ENCODE measurements at places on chromosomes 7 and 10.

GRCh38 chr7:69749994-69750393, 151.7 kb downstream of the AUTS2 start:
- no peak for DNase-seq

GRCh38 chr7:143408686-143409561, at the start of gene EPHA1:
TSS of gene EPHA1 (minus strand) at chr7:143408856. CDS start at chr7:143408805, 51 bp downstream.
- no peak for DNase-seq

DNA sequence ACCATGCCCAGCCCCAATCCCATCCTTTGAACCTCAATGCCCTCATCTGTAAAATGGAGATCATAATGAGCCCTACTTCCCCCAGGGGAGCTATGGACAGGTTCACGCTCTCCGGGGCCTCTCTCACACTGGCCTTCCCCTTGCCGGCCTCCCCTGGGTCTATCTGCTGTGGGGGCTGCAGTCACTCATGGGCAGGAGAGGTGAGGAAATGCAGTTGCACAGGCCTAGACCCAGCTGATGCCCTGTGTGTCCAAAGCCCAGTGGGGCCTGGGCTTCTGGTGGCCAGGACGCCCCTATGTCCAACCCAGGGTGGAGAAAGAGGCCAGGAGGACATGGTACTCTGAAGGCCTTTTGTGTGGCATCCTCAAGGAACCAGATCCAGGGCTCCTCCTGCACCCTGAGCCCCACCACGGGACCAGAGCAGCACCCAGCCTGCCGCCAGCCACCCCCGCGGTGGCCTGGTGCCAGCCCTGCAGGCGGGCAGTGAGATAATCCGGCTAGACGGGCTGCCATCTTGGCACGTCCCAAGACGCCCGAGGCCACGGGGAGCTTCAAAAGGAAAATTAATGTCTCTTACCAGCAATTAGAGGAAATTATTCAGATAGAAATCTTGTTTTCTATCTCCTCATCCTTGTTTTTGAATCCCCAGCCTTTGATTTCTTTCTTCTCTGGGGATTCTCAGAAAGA, 39.0 kb downstream of the MYL10 start:
- DNase-seq, result no peak

GRCh38 chr10:97475936-97476594, 22.2 kb downstream of the MMS19 start:
- no peak for DNase-seq

DNA sequence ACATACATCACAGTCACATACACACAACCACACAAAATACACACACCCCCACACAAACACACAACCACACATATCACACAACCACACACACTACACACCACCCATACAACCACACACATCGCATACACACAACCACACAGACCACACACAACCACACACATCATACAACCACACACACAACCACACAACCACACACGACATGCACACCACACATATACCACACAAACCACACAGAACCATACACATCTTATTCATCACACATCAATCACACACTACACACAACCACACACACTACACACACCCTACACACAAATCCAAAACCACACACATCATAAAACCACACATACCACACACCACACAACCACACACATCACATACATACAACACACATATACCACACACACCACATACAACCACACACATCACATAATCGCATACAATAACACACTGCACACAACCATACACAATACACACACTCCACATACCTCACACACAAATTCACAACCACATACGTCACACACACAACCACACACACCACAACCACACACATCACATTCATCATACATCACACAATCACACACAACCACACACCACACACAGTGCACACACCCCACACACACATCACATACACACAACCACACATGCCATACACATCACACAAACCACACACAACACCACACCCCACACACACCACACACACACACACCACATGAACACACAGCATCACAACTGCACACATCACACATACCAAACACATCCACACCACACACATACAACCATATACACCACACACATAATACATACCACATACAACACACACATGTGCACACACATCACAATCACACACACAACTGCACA, 30.4 kb downstream of the GPRIN2 start:
- no peak for DNase-seq

- DNase-seq, result no peak
These were observed 256.3 kb upstream of the MAGI2 start for GRCh38 chr7:79709574-79710409.
